Pulmonary artery endothelial cell (primary cell): ENCODE measurements at places on chromosomes 3 and 15. TPM values are rescaled to one million over a fixed set of nuclear protein-coding genes. Genes with fewer than 3 reads are reported as not detected.

NR2E3 gene
- total RNA-seq: 0.11 TPM in 1 of 2 replicates, not detected in the other

CNOT10 gene
- 30.5 and 36.6 TPM in 2 replicates for total RNA-seq

OSTN gene
- not detected in 2 replicates for total RNA-seq

BNC1 gene
- total RNA-seq: 14.2 and 25.0 TPM in 2 replicates

GPR160 gene
- 2.2 and 2.6 TPM in 2 replicates for total RNA-seq

PLCD1 gene
- total RNA-seq: 16.5 and 23.3 TPM in 2 replicates

CPLX3 gene
- total RNA-seq: not detected in 2 replicates

DCLK3 gene
- total RNA-seq: not detected in 2 replicates

MCTP2 gene
- 0.14 and 3.5 TPM in 2 replicates for total RNA-seq

UROC1 gene
- total RNA-seq: not detected in 2 replicates

USP13 gene
- total RNA-seq: 7.3 and 13.8 TPM in 2 replicates

PARP15 gene
- 0.07 and 0.25 TPM in 2 replicates for total RNA-seq

GOLGA6L7 gene
- not detected in 2 replicates for total RNA-seq

CHRNA3 gene
- not detected in 2 replicates for total RNA-seq

IQCF5 gene
- total RNA-seq: not detected in 2 replicates

MPI gene
- total RNA-seq: 57.3 and 64.3 TPM in 2 replicates

TRIM71 gene
- total RNA-seq: not detected in 2 replicates

ACP3 gene
- not detected in 2 replicates for total RNA-seq

PPM1M gene
- total RNA-seq: 15.5 and 15.9 TPM in 2 replicates

HTR3E gene
- not detected in 2 replicates for total RNA-seq

ATP2B2 gene
- not detected in 2 replicates for total RNA-seq

SLC9C1 gene
- under 0.01 and 0.11 TPM in 2 replicates for total RNA-seq

EPHB1 gene
- total RNA-seq: 0.33 and 0.78 TPM in 2 replicates

LRTM1 gene
- not detected in 2 replicates for total RNA-seq

EXD1 gene
- total RNA-seq: not detected in 2 replicates

GUCA1C gene
- total RNA-seq: not detected in 2 replicates

A4GNT gene
- total RNA-seq: not detected in 2 replicates

CMC1 gene
- 3.6 and 3.9 TPM in 2 replicates for total RNA-seq

LRRC49 gene
- total RNA-seq: 5.6 and 6.1 TPM in 2 replicates

CACNA2D3 gene
- total RNA-seq: not detected in 2 replicates

WDR6 gene
- 66.7 and 71.2 TPM in 2 replicates for total RNA-seq

RASL12 gene
- not detected in 2 replicates for total RNA-seq

MESP2 gene
- total RNA-seq: 0.14 TPM in 1 of 2 replicates, not detected in the other

CCR9 gene
- total RNA-seq: not detected in 2 replicates

UACA gene
- 84.9 and 152 TPM in 2 replicates for total RNA-seq

GNB4 gene
- 97.3 and 105 TPM in 2 replicates for total RNA-seq

RBSN gene
- total RNA-seq: 22.4 and 27.5 TPM in 2 replicates

GOLGA6L22 gene
- not detected in 2 replicates for total RNA-seq
